Cerebellar nuclear complex (tissue), 1 donor: ENCODE measurements at places on chromosomes 16 and 17.

GRCh38 chr17:76476736-76477135 is 9.3 kb downstream of the AANAT start:
- DNase-seq, result no peak

GRCh38 chr16:7449808-7450207 is 117.2 kb downstream of the RBFOX1 start:
- no peak for DNase-seq

GRCh38 chr16:82874672-82875071 is 247.9 kb downstream of the CDH13 start:
- DNase-seq, result no peak

- DNase-seq, result no peak
Measured at GRCh38 chr17:27613433-27613832, 17.6 kb upstream of the LGALS9 start.

DNA sequence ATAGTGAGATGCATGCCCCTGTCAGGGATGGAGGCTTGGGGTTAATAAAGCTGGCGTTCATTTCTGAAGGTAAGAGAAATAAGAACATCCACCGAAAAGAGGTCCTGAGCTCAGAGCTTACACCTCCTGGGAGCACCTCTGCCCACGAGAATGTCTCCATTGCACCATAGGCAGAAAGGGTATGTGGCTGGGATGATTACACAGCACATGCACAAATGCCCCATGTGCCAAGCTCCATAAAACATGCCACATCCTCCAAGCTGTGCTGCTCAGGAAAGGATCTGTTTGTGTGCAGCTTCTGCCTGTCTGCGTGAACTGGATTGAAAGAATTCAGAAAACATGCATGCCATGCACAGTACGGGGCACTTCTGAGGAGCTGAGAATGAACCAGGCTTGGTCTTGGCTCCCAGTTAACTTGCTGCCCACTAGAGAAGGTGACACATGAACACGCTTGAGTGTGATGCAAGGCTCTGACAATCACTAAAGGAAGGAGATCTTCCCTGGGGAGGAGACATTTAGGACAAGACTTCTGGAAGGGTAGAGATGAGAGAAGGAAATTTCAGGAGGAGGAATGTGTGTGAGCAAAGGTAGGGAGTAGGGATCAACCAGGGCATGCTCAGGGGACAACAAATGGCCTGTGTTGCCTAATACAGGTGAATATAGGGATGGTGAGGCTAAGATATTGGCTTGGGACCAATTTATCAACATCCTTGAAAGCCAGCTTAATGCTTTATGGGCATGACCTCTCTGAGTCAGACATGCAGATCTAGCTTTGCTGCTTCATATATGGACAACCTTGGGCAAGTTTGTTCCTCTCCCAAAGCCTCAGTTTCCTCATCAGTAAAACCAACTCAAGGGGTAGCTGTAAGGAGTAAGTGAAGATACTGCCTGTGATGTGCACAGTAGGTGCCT is 32.0 kb upstream of the SMPD3 start:
- no peak for DNase-seq

GRCh38 chr16:62913924-62914323 is 877.7 kb upstream of the CDH8 start:
- no peak for DNase-seq

DNA sequence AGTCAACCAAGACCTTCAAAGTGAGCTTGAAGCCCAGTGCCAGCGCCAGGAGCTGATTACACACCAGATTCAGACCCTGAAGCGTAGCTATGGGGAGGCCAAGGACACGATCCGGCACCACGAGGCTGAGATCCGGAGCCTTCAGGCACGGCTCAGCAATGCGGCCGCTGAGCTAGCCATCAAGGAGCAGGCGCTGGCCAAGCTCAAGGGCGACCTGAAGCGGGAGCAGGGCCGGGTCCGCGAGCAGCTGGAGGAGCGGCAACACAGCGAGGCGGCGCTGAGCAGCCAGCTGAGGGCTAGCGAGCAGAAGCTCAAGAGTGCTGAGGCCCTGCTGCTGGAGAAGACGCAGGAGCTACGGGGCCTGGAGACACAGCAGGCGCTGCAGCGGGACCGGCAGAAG is 42.0 kb downstream of the PLD6 start:
- DNase-seq, result no peak

DNA sequence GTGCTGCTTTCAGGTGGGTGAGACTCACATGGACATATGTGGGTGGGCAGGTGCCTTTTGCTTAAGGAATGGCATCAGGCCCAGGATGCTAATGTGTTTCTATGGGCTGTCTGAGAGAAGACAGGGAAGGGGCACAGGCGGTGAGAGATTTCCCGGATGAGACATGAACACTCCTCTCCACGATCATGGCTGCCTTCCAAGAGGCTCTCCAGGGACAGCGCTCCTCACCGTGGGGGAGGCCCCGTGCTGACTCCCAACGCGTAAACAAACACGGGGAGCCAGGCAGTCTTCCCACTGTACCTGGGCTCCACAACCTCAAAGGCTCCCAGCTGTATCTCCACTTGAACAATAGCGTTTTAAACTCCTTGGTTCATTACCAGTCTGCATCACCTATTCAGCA is 42.8 kb downstream of the CDK5R1 start:
- no peak for DNase-seq

GRCh38 chr17:49734515-49735490 is 27.0 kb upstream of the SLC35B1 start:
- no peak for DNase-seq
